NCI-H748 treated with DMSO at 0.1 percent for 48 hours (cell line): ENCODE measurements at places on chromosomes 7 and 10.

- no peak for DNase-seq
Measured at GRCh38 chr10:31756729-31757110, 171.9 kb downstream of the ARHGAP12 start.

DNA sequence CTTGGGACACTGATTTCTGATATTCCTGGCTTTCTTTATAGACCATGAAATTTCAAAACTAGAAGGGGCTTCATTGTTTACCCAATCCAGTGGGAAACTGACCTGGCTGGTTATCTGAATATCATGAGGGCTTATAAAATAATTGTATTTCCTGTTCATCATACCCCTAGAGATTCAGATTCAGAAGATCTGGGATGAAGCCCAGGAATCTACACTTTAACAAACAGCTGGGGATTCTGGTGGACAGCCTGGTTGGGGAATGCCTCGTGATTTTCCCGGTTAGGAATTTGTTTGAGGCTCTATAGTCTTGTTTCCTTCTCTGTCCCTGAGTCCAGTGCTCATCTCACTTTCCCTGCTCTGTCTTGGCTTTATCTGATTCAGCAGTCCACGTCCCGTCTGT, 110.3 kb downstream of the ADRA2A start:
- no peak for DNase-seq

- DNase-seq, result no peak
Measured at GRCh38 chr10:30580676-30581075, 48.9 kb downstream of the LYZL2 start.

GRCh38 chr10:11170993-11171851, 153.6 kb downstream of the CELF2 start:
- no peak for DNase-seq

- no peak for DNase-seq
Measured at GRCh38 chr7:12314199-12314598, 89.5 kb downstream of the VWDE start.

DNA sequence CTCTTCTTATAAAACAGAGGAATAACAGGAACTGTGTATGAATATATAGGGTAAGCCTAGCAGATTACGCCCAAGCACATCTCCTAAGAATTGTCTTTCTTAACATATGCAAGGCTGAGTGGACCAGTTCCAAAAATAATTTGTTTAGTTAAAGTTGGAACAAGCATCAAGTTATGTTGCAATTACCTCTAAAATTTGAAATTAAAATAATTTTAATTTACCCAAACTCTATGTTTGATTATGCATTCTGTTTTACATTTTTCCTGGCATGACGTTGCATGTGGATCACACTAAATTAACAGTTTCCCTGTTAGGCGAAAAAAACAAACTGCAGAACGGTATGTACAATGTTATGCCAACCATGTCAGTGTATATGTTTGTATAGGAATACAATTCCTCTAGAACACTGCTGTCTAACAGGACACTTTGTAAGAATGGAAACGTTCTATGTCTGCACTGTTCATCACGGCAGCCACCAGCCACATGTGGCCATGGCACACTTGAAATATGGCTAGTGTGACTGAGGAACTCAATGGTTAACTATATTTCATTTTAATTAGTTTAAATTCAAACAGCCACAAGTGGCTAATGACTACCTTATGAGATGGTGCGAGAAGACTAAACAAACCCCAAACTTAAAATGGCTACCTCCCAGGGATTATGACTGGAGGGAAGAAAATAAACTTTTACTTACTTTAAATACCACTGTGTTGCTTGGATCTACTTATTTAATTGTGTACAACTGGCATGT, 281.1 kb upstream of the KLF14 start:
- no peak for DNase-seq

- DNase-seq, result no peak
Measured at GRCh38 chr7:157189405-157189804, 50.7 kb downstream of the UBE3C start.

DNA sequence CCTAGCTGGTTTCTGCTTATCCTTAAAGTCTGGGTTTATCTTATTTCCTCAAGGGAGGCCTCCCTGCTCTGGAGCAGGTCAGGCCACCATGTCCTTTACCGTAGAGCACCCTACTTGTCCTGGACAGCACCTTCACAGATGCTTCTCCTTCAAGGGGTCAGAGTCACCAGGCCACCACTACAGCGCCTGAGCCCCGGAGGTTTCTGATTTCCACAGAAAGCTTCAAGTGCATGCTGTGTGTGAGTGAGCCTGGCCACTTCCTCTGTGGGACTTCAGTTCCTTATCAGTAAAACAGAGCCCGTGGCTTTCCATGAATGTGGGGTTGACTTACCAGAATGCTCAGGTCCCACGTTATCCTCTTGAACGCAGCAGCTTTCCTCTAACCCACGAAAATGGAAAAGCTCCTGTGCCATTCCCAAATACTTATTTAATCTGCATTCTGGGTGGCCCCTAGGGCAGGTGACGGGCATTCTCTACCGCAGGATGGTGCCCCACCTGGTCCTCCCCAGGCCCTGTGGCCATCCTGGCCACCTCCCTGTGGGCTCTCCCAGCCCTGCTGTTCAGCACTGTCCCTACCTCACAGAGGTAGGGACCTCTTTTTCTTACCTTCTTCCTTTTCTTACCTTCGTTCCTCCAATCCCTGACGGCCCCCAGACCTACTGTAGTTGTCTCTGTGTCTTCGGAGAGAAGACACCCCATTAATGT, 1.4 kb upstream of the DOCK1 start:
- DNase-seq, result no peak

- no peak for DNase-seq
Measured at GRCh38 chr7:150428671-150429451, 21.6 kb upstream of the GIMAP8 start.

DNA sequence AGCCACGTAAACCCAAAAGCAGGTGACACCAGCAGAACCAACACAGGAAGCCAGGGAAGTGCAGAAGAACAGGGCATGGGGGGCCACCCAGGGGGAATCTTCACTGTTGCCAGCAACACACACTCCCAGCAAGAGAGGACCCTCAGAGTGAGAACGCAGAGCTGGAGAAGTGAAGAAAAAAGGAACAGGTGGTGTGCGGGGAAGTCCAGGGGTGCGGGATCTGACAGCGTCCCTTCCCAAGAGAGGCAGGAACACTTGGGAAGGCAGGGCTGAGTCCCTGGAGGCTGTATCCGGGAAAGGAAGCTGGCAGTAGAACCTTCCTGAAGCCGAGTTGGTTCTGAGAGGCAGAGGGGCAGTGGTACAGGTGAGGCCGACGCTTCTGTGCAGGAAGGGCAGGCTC, 27.7 kb downstream of the AGAP4 start:
- no peak for DNase-seq

DNA sequence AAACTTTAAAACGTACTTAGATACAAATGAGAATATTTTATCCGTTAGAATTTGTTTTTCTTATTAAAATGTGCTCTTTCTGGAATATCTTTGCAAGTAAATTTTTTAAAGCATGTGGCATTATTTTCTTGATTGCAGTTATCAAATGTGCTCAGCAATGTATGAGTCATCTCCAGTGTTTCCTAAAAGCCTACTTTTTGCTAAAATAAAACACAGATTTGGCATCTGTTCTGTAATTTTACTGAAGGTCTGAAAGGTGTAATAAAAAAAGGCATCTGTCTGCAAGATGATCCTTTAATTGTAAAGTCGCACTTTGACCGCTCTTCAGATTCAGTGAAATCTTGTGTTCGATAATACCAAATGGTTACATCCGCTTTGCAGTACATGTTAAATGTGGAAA, 3.4 kb downstream of the GNAT3 start:
- no peak for DNase-seq

GRCh38 chr7:21028599-21028998, 241.9 kb upstream of the SP8 start:
- peak; percentile 58 for DNase-seq
